ENCODE measurements at places on chromosomes 2 and 18.

GRCh38 chr2:227466887-227467600 lies 4.9 kb upstream of the AGFG1 start:
- no peak for DNase-seq

DNA sequence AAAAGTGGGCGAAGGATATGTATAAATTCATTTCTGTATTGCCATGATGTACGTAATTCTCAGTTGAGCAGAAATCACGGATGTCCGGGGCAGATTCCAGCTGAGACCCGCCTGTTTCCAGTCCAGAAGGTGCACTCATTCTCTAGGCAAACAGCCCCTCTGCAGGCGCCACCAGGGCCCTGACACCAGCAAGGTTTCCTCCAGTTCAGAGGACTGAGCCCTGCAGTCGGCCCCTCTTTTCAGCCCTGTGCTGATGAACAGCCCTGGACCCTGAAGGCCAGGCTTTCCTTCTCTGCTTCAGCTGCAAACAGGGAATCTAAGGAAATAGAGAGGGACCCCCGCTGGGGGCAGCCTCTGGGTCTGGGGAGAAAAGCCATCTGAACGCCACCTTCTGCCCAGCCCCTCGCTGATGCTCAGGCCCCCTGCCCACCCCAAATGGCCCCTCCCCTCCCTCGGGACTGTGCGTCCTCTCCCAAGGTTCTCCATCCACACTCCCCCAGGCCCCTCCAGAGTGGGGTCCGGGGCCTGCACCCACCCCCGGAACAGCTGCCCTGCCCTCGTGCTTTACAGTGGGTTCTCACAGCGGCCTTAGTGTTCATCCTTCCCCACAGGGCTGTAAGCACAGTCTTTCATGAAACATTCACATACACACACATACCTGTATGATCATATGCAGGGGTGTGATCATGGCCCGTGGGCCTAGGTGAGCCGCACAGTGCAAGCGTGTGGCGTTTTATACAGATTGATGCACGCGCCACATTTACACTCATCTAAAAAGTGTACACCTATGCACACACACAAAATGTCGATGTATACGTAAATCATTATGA lies 12.1 kb downstream of the COPS9 start:
- DNase-seq, result no peak

- no peak for DNase-seq
Measured at GRCh38 chr2:43676322-43677050, at the start of gene C1GALT1C1L. TSS of gene C1GALT1C1L (minus strand) at chr2:43676429. CDS start at chr2:43676322, 107 bp downstream.

DNA sequence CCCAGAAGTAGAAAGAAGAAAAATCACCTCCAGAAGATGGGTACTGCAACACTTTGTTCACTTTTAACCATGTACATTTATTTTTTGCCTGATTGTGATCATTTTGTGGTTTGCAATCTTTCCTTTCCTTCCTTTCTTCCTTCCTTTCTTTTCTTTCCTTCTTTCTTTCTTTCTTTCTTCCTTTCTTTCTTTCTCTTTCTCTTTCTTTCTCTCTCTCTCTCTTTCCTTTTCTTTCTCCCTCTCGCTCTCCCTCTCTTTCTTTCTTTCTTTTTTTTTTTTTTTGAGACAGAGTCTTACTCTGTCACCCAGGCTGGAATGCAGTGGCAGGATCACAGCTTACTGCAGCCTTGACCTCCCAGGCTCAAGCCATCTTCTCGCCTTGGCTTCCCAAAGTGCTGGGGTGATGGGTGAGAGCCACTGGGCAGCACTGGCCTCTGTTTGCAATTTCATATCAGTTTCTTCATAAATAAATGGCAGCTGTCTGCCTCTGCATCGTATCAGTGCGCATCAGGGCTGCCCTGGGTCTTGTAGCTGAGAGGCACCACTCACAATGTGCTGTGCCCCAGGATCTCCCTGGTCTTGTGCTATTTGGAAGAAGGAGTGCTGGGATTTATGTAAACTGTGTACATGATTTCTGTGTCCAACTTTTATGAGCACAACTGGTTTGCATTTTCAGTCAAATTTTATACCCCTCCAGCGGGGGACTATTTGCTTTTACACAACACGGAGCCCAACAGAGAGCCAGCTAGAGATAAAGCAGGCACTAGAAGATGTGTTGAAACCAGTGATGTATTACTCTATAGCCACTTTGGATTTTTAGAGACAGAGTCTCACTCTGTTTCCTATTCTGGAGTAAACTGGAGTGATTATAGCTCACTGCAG lies 6.9 kb upstream of the LIMS2 start:
- no peak for DNase-seq

DNA sequence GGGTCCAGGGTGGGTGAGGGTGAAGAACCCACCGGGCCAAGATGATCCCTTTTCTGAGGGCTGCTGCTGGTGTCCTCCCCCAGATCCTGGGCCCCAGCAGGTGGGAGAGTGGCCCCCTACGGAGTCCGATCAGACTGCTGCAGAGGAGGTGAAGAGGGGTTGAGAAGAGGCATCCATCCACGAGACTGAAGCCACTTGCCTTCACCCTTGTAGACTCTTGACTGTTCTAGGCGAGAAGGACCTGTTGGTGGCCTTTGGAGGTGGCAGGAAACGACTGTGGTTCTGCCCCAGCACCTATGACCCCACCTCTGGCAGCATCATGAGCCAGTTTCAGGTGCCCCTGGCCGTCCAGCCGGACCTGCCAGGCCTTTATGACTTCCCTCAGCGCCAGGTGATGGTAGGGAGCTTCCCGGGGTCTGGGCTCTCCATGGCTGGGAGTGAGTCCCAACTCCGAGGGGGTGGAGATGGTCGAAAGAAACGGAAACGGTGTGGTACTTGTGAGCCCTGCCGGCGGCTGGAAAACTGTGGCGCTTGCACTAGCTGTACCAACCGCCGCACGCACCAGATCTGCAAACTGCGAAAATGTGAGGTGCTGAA lies 1.5 kb downstream of the TET3 start:
- DNase-seq, result no peak

GRCh38 chr2:189369566-189369965 lies 71.7 kb upstream of the WDR75 start:
- no peak for DNase-seq

DNA sequence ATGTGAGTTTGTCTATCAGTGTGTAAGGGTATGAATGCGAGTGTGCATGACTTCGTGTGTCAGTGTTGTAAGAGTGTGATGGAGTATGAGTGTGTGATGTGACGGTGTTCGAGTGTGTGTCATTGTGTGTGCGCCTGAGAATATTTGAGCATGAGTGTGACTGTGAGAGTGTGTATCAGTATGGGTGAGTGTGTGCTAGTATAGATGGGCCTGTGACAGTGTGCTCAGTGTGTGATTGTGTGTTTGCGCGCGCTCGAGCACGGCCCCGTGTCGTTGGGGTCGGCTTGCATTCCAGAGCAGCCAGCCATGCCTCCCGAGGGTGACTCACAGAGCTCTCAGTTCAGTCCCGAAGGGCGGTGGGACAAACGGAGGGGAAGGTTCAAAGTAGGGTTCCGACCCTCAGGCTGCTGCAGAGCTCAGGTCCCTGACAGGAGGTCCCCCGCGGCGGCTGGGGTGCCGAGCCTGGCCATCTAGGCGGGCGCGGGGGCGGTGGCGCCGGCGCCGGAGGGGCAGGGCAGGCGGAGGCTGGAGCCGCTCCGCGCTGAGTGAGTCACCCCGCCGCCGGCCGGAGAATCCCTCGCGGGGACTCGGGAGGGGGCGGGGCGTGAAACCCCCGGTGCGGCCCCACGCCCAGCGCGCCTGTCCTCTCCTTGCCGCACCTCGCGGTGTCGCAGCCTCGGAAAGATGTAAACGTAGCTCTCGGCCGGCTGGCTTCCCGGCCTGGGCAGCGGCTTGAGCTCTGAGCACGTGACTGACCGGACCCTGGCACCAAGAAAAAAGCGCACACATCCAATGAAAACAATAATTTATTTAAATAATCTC lies 3.8 kb downstream of the DLX2 start:
- DNase-seq, result no peak

GRCh38 chr2:110807522-110807921 lies 75.1 kb downstream of the ACOXL start:
- no peak for DNase-seq

DNA sequence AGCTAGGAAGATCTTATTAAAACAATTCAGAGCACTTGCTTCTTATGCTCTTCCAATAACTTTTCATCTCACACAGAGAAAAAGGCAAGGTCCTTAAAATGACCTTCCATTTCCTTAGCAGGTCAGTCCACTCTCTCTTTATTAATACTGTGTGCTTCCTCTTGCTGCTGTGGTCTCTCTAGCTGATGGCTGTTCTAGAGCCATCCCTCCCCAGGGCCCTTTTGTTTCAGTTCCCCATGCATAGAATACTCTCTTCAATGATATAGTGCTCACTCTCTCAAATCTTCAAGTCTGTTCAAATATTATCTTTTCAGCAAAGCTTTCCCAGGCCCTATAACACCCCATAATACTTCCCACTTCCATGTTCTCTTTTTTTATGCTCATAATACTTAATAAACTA lies 469.3 kb downstream of the METTL4 start:
- no peak for DNase-seq

- no peak for DNase-seq
Measured at GRCh38 chr2:11201969-11202368, 46.7 kb downstream of the SLC66A3 start.

- DNase-seq, result no peak
Measured at GRCh38 chr18:56702946-56703345, 51.8 kb downstream of the WDR7 start.

- no peak for DNase-seq
Measured at GRCh38 chr2:42030200-42030759, 17.5 kb upstream of the PKDCC start.

DNA sequence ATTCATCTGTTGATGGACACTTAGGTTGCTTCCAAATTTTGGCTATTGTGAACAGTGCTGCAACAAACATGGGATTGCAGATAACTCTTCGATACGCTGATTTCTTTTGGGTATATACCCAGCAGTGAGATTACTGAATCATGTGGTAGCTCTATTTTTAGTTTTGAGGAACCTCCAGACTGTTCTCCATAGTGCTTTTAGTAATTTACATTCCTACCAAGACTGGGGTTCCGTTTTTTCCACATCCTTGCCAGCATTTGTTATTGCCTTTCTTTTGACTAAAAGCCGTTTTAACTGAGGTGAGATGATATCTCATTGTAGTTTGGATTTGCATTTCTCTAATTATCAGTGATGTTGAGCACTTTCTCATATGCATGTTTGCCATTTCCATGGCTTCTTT lies 200.3 kb downstream of the MBD5 start:
- no peak for DNase-seq

DNA sequence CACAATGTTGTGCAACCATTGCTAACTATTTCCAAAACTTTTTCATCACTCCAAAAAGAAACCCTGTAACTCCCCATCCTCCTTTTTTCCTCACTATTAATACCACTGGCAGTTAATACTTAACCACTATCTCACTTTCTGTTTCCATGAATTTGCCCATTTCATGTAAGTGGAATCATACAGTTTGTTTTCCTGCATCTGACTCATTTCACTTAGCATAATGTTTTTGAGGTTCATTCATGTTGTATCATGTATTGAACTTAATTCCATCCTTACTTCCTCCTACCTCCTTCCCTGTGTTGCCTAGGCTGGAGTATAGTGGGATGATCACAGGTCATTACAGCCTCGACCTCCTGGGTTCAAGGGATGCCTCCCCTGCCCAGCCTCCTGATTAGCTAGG lies 68.3 kb downstream of the FAM117B start:
- no peak for DNase-seq

DNA sequence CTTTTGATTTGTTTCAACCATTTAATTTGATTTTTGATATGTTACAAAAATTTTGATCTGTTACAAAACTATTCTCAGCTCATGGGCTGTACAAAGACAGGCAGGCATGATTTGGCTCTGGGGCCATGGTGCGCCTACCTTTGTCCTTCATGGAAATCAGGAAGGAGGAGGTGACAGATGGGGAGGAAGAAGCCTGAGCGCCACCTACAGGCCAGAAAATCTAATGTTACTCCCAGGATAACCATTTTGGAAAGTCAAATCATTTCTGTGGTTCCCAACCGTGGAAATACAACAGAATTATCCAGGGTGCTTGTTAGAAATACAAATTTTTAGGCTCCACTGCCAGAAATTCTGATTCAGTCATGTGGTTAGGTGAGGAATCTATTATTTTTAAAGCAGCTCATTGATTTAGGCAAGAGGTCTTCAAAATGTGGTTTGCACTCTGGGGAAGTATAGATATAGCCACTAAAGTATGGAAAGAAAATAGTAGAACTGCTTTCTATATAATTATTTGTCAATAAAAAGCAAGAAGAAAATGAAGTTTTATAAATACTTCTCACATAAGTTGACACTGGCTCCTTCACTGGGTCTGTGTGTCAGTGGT lies 93.9 kb downstream of the EVA1A start:
- DNase-seq, result no peak

DNA sequence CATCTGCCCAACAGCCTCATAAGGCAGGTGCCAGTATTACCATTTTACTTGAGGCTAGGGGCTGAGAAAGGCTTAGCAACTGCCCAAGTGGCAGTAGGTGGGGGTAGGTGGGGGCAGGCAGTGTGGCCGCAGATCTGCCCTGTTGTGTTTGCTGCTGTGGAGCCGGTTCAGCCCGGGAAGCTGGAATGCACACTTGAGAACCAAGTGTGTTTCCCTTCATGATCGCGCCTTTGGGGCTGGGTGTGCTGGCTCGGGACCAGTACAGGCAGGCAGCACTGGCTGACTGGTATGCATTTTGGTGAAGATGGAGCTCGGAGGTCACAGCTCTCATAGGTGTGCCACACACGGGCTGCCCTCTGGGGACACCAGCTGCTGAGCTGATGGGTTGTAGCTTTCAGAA lies 85.1 kb downstream of the CABLES1 start:
- no peak for DNase-seq

- no peak for DNase-seq
Measured at GRCh38 chr2:74374509-74375205, 5.5 kb downstream of the DCTN1 start.

GRCh38 chr2:118668431-118669424 lies 178.7 kb downstream of the EN1 start:
- DNase-seq, result no peak

DNA sequence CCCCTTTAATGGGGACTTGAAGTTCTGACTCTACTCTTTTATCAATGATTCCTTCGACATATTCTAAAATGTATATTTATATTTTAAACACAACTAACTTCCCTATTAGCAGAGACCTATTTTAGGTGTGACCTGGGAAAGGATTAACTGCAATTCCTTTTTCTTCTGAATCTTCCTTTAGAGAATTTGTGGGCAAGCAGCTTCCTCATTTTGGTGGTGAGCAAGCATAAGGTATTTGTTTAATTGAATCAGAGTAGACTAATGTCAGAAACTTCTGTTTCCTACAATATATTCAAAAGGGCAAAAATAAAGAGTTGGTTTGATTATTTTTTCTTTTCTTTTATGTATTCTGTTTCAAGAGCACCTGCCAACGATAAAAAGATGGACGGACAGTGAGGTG lies 237.0 kb downstream of the IKZF2 start:
- no peak for DNase-seq

- no peak for DNase-seq
Measured at GRCh38 chr2:16709769-16710168, 44.1 kb upstream of the CYRIA start.

DNA sequence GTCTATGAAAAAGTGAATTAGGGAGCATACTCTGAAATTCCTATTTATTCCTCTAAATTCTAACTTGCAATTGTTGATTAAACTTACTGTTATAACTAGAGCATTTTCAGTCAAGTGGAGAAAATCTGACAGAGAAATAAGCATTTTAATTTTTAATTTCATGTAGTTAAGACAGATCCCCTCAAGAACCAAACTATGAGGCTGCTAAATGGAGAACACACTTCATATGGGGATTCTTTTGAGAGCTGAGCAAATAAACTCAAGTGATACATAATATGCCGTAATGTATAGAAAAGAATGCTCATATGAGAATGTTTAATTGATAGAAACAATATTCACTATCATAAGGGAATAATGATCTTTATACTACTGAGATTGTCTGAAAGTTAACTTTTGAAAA lies 340.8 kb downstream of the ERBB4 start:
- DNase-seq, result no peak
